ENCODE measurements at places on chromosomes 16 and 17.

DNA sequence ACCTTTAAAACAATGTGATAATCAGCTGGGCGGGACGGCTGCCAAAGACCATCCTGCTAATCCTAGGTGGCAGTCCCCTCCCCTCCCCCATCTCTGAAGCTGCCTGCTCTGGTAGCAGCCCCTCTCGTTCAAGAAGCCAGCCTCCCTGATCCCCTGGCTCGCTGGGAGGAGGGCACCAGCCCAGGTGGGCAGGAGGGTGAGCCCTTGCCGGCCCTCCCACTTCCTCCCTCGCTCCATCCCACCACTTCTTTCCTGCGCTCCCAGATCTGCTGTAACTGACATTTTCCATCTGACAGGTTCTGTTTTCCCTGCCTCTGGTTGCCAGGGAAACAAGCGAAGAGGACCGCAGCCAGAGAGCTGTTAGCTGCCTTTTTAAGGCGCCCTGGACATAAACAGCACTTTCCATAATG is 155.7 kb upstream of the TNRC6C start:
- DNase-seq, result peak; percentile 90

GRCh38 chr17:71821511-71821910 is 299.3 kb upstream of the SOX9 start:
- no peak for DNase-seq

GRCh38 chr17:73710095-73710592 is 65.9 kb upstream of the SDK2 start:
- DNase-seq, result peak; percentile 55

DNA sequence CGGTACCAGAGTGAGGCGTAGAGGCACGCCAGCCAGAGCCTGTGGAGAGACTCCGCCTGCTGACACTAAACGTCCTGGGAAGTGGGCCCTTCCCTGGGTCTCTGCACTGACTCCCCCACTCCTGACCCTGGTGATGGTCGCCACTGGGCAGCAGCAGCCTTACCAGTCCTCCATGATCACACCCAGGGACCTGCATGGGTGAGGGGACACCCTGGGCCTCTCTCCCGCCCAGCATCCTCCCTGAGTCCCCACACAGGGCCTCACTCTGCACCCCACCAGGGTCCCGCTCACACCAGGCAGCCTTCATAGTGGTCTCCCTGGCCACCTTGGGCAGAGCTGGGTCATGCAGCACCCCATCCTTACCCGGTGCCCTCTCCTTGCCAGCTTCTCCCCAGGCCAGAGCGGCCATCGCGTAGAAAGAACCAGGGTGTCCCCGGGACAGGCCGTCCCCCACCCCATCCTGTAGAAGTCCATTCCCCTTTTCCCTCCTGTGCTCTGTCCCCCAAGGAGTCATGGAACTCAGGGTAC is 10.7 kb downstream of the RGS11 start:
- DNase-seq, result peak; percentile 79

DNA sequence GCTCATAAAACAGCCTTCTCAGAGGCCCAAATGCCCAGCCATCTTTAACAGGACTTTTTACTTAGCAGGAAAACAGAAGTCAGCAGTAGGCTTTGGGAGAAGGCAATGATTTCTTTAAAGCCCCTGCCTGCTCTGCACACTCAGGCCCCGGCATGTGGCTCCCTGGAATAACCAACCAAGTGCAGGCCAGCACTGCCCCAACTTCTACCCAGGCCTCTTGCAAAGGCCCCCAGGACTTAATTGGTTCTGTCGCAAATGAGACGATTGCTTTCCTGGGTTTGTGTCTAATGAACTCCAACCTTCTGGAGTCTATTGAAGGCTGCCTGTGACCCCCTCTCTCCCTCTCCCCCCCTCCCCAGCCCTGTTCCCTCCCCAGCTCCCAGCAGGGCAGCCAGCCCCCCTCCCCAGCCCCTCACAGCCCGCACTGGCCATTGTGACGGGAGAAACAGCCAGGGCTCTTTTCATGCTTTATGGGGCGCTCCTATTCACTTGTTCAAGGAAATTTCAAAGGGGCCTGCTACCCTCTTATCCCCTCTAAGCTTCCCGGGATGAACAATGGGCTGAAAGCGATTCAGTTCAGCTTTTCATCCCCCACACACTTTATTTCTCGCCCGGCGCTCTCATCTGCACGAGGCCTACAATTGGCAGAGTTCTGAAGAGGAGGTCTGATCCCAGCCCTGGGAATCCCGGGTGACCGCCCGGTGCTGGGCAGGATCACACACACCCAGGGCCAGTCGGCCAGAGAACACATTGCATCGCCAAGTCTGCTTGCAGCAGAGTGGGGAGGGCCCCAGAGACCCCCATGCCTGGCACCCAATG is 15.5 kb downstream of the AXIN2 start:
- DNase-seq, result peak; percentile 66

DNA sequence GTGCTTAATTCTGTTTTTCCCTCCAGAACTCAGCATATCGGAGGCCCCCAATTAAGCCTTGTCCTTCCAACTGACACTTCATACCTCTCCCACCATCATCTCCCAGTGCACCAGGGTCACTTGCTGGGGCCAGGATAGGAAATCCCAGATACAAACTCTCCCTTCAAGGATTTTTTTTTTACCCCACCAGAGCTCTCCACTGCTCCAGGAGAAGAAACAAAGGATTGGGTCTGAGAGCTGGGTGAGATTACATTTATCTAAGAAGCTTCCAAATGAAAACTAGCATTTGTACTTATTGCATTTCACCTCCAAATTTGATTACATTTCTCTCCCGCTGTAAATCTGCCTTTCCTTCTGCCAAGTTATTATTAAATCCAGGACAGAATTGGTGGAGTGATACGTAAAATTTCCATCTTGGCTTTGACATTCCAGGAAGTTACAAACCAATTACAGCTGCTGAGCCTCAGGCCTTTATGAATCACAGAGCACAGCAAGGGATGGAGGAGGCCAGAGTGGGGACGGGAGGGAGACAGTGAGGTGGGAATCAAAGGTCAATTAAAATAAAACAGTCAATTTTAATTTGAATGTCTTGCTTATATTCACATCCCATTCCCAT is 123.5 kb downstream of the USP31 start:
- no peak for DNase-seq

GRCh38 chr16:21235199-21235585 is 1.7 kb downstream of the ANKS4B start:
- no peak for DNase-seq

GRCh38 chr16:26826500-26826899 is 240.2 kb upstream of the C16orf82 start:
- no peak for DNase-seq

- peak; percentile 30 for DNase-seq
Observed at GRCh38 chr17:43020789-43021740, 1.1 kb downstream of the VAT1 start.

Measured in posterior cingulate gyrus (tissue), 11 donors.